ENCODE measurements at places on chromosomes 12 and 14.

DNA sequence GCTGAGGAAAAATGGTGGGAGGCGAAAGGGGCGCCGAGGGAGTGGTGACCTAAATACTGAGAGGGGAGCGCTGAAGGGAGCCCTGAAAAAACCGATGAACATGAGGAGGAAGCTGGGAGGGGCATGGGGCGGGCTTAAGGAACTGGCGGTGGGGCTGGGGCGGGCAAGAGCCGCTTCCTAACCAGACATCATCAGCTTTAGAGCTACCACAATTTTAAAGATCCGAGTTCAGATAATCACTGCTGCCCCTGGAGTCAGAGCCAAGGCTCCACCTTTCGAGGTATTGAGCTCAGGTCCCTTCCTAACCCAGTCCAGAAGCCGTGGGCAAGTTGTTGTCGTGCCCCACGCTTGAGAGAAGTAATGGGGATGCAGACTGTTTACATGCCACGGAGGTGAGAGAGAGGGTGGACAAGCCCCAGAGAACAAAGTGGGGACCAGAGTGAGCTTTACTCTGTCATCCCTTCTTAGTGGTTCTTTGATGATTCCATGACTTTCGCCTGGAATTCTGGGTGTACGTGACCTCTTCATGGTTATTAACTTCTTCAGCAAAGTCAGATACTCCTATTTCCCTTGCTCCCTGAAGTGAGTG is 393 bp downstream of the ORMDL2 start:
- no peak for DNase-seq

- no peak for DNase-seq
Measured at GRCh38 chr14:50225974-50226297, 5.4 kb downstream of the SOS2 start.

- no peak for DNase-seq
Measured at GRCh38 chr12:131854861-131855476, 26.8 kb downstream of the MMP17 start.

DNA sequence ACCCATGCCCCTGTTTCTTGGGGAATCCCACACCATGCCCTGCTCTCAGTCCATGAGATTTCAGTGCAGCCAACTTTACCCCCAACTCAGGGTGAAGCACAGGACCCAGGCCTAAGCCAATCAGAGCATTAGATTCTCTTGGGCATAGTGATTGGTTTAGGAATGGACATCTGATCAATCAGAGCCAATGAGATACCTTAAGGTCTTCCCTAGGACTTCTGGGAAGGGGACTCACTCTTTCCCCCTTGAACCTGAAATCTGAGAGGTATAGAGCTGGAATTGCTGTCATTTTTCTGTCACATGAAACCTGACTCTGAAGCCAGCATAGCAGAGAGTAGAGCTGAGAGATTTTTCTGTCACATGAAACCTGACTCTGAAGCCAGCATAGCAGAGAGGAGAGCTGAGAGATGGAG is 127.1 kb downstream of the ZFP36L1 start:
- no peak for DNase-seq

GRCh38 chr12:4145990-4146859 is 127.3 kb upstream of the CCND2 start:
- DNase-seq: no peak

GRCh38 chr12:83040339-83040738 is 353.6 kb downstream of the TMTC2 start:
- no peak for DNase-seq

GRCh38 chr12:106113824-106114446 is 24.8 kb downstream of the NUAK1 start:
- DNase-seq: no peak

- DNase-seq: peak; percentile 55
Measured at GRCh38 chr12:9864913-9865675, 4.1 kb downstream of the CLEC2B start.

DNA sequence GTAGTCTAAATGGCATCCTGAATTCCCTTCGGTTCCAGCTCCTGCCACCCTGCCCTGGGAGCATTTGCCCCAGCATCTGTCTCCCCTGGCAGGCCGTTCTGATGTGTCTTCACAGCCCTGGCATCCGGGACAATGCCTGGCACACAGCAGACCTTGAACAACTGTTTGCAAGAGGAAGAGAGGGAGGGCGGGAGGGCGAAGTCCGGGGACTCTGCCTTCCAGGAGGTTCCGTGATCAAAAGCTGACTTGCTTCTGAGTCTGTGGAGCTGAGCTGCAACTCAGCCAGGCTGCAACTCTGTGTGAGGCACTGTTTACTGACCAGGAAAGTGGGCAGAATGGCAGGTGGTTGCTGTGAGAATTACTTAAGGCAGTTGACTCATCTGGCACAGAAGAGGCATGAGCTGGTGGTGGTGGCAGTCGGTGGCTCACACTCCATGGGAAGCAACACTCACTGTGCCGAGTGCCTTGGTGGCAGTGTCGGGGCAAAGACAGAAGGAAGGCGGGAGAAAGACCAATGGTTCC is 61.1 kb upstream of the DLK1 start:
- DNase-seq: no peak

- DNase-seq: no peak
Measured at GRCh38 chr12:25830456-25830855, 128.0 kb upstream of the RASSF8 start.

DNA sequence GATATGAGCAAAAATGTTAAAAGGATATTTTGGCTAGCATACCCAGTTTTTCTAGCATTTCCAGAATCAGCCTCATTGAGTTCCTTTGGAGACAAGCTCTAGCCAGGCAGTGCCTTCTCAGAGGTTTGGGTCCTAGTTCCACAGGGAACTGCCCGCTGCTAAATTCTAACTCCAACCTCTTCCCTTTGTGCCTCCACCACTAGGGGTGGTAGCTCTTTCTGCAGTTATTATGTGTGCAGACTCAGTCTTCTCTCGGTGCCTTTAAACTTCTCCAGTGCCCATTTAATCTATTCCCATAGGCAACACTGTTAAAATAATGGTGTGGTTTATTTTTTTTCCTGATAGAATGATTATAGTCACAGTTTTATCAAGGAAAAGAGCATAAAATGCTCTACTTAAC is 21.5 kb upstream of the SLC25A3 start:
- DNase-seq: no peak

DNA sequence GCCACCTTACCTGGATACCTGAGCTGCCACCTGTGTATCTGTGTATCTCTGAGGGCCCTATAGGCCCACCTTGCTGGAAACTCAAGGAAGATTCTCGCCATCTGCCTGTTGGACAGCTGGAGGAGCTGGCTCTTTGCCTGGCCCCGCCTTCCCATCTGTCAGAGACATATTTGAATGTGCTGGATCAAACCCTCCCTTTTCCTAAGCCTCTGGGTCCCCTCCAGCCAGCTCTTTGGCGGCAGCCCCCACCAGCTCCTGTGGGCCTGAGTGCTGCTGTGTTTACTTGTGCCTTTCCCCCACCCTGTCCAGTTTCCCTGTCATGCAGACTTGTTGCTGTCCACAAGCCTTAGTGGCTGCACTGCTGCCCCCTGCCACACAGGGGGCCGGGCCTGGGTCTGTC is 55.9 kb upstream of the SRSF5 start:
- no peak for DNase-seq

- peak; percentile 66 for DNase-seq
Measured at GRCh38 chr12:68356060-68356695, 24.0 kb upstream of the MDM1 start.

DNA sequence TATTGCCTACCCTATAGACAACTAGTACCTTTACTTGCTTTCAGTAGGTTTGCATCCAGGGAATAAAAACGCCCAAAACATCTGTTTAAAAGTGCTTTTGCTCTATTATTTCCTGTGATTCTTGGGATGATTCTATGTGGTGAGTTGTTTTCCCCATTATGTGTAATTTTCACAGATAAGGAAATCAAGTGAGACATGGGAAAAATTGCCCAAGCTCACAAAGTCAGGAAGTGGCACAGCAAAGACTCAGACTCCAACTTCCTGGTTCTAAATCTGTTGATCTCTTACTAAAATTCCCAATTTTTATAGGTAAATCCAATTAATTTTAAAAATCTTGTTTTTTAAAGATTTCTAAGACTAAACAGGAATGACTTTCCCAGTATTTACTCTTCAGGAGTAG is 39.0 kb downstream of the NID2 start:
- peak; percentile 8 for DNase-seq

- no peak for DNase-seq
Measured at GRCh38 chr14:97164021-97164420, 366.8 kb downstream of the VRK1 start.

- no peak for DNase-seq
Measured at GRCh38 chr14:50198499-50198898, 32.9 kb downstream of the SOS2 start.

GRCh38 chr14:48052973-48053372 is 377.6 kb upstream of the MDGA2 start:
- DNase-seq: no peak

- no peak for DNase-seq
Measured at GRCh38 chr14:70137788-70138187, 51.0 kb downstream of the SLC8A3 start.

DNA sequence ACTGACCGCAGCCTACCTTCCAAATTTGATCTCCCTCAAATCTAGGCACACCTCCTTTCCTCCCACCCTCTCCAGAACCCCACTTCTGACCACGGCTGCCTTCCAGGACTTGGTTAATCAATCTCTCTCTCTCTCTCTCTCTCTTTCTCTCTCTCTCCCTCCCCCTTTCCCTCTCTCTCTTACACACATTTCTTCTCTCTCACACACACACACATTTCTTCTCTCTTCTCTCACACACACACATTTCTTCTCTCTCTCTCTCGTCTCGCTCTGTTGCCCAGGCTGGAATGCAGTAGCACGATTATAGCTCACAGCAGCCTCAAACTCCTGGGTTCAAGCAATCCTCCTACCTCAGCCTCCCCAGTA is 521 bp upstream of the GMFB start:
- no peak for DNase-seq

DNA sequence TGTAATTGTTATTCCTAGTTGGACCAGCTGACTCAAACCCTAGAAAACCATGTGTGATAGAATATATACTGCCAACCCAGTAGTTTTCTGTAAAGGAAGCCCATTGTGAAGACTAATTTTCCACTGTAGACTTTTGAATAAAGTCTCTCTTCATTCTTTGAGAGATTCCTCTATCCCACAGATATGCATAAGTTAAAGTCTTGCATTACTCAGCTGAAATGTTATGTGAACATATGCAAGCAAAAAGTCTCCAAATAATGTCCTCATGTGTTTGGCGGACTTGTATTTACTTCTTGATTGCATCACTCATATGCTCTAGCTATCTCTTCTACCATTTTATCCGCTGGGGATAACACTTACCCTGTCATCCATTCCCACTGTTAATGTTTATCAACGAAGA is 35.1 kb upstream of the OTOGL start:
- no peak for DNase-seq

GRCh38 chr14:44494137-44494536 is 12.9 kb downstream of the FSCB start:
- DNase-seq: no peak

Data from inflammatory macrophage treated with lipopolysaccharide for 4 hours (primary cell).